LHCN-M2 (cell line): ENCODE measurements at places on chromosomes 6 and 20. TPM values are rescaled to one million over a fixed set of nuclear protein-coding genes. Genes with fewer than 3 reads are reported as not detected.
A peak's percentile ranks its signal among the peaks of the same experiment; 100 is the strongest.

- DNase-seq = peak; percentile 13
These were observed 44.8 kb downstream of the FARS2 start for GRCh38 chr6:5305968-5306626.

DNA sequence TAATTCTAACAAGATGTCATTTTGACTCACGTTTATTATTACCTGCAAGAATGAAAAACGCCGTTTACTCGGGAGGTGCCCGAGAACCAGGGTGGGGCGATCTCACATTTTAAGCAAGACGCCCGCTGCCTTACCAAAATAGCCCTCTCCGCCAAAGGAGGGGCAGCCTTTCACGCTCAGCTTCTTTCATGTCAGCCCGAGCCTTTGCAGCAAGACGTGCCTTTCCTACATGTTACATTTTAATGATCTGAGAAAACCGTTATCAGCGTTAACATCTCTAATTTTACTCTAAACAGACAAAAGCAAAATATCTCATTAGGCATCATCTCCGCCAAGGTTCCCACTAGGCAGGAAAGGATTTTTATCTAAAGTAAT lies 2.0 kb downstream of the BACH2 start:
- no peak for DNase-seq

DNA sequence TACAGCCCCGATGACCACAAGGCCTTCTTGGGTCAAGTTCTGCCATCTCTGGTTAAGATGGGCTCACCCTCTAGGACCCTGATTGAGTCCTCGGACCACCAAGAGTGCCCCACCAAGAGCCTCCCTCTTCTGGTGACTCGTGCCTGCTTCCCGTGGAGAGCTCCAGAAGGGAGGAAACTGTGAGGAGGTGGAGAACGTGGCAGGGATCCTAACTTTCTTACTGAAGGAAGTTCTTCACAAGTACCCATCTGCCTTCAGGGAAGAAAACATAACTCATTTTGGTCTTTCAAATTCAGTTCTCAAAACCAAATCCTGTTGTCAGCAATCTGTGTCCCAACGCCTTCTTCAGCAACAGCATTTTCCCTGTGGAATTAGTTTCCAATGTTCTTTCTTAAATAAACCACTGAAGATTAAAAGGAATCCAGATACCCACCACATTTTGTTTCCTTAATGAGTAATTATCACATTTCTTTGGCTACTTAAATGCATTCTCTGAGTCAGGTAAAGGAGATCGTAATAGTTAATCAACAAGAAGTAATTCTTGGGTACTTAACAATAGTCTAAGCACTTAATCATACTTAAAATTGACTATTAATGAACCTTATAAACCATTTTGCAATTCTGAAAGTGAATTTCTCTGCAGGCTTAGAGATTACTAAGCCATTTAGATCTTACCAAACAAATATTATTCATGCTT lies 185.8 kb upstream of the SGK1 start:
- DNase-seq = no peak

GRCh38 chr20:46296526-46297250 lies 11.6 kb downstream of the CDH22 start:
- DNase-seq = no peak

DNA sequence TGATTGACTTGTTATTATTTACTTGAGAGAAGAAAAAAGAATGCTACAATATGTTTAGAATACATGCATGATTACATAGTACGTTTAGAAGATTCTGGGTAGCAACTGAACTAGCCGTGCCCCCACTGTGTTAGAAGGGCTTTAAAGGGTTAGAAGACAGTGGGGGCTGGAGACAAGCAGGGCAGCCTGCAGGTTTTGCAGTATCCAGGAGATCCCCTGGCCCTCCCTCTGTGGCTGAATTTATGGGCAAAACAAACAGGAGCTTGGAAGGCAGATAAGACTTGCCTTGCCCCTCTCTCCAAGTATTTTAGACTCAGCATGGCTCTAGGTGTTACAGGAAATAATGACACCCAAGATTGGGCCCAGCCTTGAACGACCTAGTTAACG lies 179.2 kb downstream of the CLIC5 start:
- DNase-seq = no peak

The FLRT3 gene
- 4.1 and 12.8 TPM in 2 replicates for total RNA-seq

The SALL4 gene
- total RNA-seq = not detected in 2 replicates

GRCh38 chr6:92827104-92827503 lies 592.3 kb downstream of the EPHA7 start:
- no peak for DNase-seq

DNA sequence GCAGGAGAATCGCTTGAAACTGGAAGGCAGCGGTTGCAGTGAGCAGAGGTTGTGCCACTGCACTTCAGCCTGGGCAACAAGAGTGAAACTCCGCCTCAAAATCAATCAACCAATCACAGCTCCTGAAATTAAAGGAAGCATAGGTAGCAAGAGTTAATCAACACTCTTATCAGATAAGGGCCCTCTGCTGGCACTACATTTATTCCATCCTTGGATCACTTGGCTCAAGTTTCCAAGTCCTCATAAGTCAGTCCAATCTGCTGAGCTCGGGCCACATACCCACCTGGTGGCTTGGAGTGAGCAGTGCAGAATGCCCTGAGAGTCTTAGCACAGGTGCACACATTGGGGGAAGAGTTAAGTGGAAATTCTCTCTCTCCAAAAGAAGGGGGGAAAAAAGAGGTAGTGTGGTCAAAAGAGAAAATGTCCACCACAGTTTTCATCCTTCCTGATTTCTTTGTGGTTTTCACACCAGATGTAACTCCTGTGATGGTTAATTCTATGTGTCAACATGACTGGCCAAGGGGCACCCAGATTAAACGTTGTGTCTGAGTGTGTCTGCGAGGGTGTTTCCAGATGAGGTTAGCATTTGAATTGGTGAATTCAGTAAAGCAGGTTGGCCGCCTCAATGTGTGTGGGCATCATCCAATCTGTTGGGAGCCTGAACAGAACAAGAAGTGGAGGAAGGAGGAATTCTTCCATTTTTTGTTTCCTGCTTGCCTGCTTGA lies 14.2 kb upstream of the FAM8A1 start:
- peak; percentile 30 for DNase-seq

DNA sequence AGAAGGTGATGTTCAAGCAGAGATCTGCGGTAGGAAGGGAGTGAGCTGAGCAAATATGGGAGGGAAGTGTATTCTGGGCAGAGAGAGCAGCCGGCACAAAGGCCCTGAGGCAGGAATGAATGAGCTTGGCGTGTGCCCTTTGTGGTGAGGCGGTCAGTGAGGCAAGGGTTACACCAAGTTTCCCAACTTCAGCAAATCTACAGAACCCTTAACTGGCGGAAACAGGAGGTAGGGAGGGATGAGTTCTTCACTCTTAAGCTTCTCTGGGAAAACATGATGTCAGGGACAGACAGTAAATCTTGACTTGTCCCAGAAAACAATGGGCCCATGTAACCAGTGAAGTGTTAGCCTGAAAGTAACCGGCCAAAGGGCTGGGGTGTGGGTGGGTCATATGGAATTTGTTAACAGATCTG lies 97.1 kb upstream of the PTPN1 start:
- DNase-seq = no peak

GRCh38 chr6:11912420-11912819 lies 99.7 kb upstream of the HIVEP1 start:
- no peak for DNase-seq

GRCh38 chr6:33958526-33959328 lies 154.9 kb upstream of the MLN start:
- no peak for DNase-seq

DNA sequence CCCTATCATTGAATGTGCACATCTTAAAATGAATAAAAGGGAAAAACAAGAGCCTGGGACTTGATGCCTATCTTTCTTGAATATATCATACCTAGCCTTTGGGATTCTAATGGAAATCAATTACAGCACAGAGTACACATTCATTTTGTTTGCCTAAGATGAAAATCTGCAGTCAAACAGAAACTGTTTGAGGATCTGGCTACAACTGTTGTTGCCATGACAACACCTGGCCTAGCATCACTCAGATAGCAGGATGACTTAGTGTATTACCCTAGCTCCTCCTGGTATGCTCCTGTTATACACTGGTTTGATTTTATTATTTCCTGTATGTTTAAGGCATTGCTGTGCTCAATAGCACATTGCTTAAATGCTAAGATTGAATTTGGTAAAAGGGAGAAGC lies 71.5 kb upstream of the LAMP5 start:
- DNase-seq = peak; percentile 45

- DNase-seq = no peak
These were observed 17.0 kb downstream of the PHF20 start for GRCh38 chr20:35788796-35789195.

The OLIG3 gene
- not detected in 2 replicates for total RNA-seq

The DCDC2 gene
- total RNA-seq = 0.13 TPM in 1 of 2 replicates, not detected in the other

GRCh38 chr6:79431537-79431933 lies 105.7 kb downstream of the LCA5 start:
- DNase-seq = no peak

The TXLNB gene
- total RNA-seq = 1.2 and 2.1 TPM in 2 replicates
